Fibroblast of villous mesenchyme (primary cell): ENCODE measurements at places on chromosomes 7 and 10.

GRCh38 chr10:1300218-1300617 lies 244.0 kb downstream of the WDR37 start:
- DNase-seq: no peak

DNA sequence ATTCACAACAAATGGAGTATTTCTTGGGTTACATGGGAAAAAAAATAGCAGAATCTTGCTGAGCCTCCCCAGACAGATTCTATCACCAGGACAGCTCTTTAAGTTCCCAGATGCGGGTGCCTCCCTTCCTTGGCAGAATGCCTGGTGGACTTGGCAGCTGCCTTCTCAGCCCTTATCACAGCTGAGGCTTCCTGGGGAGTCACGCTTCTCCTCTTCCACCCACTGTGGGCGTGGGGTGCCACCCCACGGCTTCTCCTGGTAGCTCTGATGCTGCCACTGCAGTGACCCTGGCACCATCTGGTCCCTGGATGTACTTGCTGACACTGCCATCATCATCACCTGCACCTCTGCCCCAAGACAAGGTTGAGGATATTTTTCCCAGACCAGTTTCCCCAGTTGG lies 16.2 kb upstream of the NME8 start:
- DNase-seq: peak; percentile 11

DNA sequence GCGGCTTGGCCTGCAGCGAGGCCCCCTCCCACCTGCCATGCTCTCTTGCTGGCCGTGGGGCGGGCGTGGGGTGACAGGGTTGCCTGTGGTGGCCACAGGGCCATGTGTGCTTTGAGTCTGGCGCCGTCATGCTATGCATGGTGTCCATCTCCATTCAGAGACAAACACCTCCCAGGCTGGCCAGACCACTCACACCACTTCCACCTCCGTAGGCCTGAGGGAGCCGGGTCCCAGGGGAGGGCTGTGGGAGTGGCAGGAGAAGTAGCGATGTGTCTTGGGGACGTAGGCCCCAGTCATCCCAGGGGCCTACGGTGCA lies 65.5 kb downstream of the DNAJB6 start:
- DNase-seq: no peak

GRCh38 chr10:88389456-88389855 lies 193.7 kb downstream of the RNLS start:
- DNase-seq: peak; percentile 73

DNA sequence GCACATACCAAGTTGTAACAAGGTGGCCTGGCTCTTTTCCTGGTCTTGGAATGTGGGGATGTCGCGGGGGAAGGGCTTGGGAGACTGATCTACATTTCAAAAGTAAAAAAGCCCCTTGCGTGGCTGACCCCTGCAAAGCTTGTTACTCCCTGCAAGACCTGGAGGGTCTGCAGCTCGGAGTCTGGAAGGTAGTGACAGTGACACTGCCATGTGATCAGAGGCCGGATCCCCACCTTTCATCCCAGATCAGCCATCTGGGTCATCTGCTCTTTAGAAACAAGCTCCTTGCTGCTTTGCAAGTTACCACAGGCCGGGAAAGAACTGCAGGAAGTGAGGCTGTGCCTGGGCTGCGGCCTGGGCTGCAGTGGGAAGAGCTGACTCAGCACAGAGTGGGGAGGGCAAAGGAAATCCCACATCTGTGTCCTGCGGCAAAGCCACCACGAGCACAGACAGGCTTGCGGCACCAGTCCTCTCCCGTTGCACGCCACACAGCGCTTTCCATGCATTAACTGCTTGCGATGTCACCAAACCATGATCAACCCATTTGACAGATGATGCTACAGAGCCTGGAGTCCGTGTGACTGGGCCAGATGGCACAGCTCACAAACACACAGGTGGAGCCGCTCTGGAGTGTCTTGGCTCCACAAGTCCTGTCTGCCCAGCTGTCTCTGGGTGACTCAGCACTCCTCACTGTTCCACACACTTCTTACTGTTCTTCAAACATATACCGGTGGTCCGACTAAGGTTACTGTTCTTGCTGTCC lies 97.7 kb downstream of the SH3PXD2A start:
- DNase-seq: peak; percentile 91

DNA sequence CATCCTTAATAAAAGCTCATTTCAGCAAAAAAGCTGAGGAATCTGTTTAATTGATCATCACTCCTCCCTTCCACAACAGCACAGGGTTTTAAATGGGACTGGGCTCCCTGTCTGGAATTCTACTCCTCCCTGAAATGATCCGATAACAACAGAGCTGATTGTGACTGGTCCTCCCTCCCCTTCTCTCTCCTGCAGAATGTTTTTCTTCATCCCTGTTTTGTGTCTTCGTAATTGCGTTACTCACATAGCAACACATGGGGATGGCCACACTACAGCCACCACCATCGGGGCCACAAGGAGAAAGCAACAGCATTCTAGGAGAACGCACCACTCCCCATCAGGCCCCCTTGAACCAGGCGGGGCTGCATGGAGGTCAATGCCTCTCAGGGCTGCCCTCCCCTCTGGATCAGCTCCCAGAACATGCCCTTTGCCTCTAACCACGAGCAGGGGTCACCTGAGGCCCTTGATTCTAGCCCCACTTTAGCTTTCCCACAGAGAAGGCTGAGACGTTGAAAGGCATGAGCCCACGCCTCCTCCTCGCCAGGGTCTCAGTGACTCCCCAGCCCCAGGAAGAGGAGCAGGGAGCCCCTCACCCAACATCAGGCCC lies 152.6 kb downstream of the PLXNA4 start:
- DNase-seq: no peak

DNA sequence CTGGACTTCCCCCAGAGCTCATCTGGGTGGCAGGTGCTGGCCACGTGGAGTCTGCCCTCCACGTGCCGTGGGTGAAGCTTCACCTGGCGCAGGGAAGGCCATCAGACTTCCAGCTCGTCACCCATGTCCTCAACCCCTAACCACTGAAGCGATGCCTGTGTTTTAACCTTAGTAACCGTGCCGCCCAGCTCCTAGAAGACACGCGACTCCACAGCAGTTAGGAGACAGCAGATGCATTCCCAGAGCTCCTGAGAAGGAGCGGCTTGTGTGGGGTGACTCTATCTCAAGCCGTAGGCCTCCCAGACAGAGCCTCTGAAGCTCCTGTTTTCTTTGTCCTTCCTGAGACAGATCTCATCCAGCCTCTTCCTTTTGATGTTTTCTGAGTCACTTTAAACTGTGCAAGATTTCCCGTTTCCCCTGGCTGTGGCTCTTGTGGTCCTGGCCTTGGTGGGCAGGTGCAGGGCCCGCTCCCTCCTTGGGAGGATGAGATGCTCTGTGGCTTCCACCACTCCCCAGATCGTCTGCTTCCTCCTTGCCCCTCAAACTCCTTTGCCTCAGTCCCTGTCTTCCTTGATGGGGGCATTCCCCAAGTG lies 41.4 kb upstream of the AP5Z1 start:
- no peak for DNase-seq

DNA sequence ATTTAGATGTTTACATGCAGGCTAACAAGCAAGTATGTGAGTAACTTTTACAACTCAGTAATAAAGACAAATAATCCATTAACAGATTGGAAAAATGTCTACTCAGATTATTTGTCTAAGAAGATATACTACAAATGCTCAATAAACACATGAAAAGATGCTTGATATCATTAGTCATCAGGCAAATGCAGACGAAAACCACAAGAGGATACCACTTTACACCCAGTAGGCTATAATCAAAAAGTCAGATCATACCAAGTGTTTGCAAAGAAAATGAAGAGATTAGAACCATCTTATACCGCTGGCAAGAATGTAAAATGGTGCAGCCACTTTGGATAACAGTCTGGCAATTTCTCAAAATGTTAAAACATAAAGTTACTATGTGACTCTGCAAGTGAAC lies 84.1 kb downstream of the MALSU1 start:
- peak; percentile 50 for DNase-seq

GRCh38 chr7:105046414-105046813 lies 32.4 kb downstream of the KMT2E start:
- peak; percentile 36 for DNase-seq

GRCh38 chr7:134462337-134462925 lies 3.5 kb upstream of the AKR1B1 start:
- DNase-seq: peak; percentile 79

- DNase-seq: no peak
Observed at GRCh38 chr10:70537398-70538194, 59.0 kb downstream of the PALD1 start.

- no peak for DNase-seq
Observed at GRCh38 chr7:91566402-91566732, 302.1 kb downstream of the FZD1 start.

GRCh38 chr10:23978317-23978716 lies 230.6 kb upstream of the KIAA1217 start:
- DNase-seq: no peak

DNA sequence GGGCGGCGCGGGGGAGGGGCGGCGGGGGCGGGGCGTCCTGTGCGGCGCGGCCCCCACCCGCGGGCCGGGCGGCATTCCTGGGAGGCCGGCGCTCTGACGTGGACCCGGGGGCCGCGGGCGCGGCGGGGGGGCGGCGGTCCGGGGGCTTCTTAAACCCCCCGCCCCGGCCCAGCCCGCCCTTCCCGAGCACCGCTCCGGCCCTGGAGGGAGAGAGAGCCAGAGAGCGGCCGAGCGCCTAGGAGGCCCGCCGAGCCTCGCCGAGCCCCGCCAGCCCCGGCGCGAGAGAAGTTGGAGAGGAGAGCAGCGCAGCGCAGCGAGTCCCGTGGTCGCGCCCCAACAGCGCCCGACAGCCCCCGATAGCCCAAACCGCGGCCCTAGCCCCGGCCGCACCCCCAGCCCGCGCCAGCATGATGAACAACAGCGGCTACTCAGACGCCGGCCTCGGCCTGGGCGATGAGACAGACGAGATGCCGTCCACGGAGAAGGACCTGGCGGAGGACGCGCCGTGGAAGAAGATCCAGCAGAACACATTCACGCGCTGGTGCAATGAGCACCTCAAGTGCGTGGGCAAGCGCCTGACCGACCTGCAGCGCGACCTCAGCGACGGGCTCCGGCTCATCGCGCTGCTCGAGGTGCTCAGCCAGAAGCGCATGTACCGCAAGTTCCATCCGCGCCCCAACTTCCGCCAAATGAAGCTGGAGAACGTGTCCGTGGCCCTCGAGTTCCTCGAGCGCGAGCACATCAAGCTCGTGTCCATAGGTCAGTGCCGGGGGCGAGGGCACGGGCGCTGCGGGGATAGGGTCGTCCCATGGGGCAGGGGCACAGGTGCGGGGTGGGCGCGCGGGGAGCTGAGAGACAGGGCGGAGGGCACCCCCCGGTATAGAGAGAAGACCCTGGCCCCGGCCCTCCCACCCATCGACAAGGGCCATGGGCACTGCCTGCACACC lies at the start of gene FLNC:
Gene FLNC, plus strand, starts transcription at position 176 of the 947 bp plus-strand sequence. Its CDS starts 232 bp downstream, at position 408.
- peak; percentile 75 for DNase-seq

DNA sequence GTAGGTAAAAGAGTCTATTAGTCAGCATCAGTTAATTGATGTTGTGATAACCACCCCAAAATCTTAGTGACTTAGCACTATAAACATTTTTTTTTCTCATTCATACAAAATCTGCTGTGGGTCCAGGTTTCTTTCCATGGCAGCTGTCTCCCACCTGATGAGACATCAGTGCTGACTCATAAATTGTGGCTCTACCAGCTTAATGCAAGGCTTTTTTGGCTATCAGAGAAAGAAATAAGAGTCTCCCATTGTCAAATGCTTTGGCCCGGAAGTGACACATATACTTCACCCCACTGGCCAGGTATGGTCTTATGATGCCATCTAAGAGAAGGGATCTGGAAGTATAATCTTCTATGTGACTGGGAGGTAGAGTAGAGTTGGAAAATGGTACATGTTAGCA lies 14.5 kb downstream of the DNAJB9 start:
- no peak for DNase-seq

- no peak for DNase-seq
Observed at GRCh38 chr10:30285970-30286369, 63.1 kb downstream of the MTPAP start.

DNA sequence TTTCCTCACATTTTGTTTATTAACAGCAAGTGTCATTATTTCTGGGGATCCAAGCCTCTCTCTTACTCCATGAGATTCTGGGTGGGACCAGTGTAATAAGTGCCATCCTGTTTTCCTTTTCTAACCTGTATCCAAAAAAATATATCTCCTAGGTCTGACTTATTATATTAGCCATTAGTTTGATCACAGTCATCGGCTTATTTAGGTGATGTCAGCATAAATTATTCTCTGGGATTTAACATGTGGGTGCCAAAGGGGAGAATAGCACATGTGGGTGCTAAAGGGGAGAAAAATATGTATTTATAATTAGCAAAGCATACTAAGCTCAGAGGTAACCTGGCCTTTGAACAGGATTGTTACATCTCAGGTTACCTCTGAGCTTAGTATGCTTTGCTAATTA lies 293.8 kb upstream of the SEMA3D start:
- DNase-seq: no peak

DNA sequence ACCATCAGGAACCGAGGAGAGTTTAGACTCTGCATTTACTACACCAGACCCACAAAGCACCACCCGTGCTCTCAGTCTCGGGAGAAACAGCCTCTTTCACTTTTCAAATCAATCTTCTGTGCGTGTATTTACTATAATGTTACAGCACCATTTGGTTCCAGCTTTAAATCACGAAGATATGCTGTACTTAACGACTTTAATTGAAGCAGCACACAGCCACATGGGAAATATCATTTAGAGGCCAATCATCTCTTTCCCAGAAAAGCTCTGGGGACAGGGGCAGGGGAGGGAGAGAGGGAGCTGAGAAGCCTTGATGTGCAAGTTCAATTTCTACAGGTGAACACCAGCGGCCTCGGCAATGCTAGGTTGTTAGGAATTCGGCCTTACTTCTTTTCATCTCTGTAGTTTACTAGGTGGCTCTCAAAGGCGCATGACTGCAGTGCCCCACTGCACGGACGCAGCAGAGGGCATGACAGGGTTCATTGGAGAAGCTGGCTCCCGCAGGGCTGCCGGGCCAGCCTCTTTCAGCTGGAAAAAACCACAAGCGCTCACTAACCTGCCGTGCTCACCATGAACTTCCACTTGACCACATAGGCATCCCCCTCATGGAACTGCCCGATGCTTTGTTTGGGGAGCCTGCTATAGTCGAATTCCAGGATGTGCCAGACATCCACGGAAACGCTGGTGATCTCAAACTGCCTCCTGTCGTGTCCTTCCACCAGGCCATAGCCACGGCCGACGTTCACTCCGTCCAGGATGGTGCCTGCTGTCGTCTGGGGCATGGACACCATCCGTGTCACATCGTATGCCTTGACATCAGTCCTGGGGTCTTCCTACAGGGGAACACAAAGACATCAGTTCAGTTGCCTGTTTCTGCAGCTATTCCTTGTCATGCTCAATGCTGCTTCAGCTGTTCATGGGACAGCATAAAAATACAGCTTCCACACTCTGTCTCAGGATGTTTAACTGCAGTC lies 154.5 kb downstream of the SVIL start:
- no peak for DNase-seq

GRCh38 chr10:55740110-55740509 lies 620.9 kb downstream of the ZWINT start:
- DNase-seq: no peak

DNA sequence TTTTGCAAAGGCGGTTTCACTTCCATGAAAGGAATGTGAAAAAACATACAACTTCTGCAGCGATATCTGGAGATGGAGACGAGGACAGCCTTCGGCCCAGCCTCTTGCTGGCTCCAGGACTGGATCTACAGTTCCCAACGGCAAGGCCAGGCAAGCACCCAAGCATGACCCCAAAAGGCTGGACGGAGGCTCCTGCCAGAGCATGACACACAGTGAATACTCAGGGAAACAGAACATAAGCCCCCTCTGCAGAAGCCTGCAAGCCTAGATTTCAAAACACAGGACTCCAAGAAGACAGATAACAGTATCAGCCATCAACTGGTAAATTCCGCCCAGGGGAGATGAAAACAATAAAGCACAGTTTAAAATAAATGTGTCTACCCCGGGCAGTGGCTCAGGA lies 3.3 kb upstream of the LRRC27 start:
- peak; percentile 39 for DNase-seq
